ENCODE measurements at places on chromosomes 12 and 14.

GRCh38 chr14:54344445-54344844 is 52.4 kb upstream of the CDKN3 start:
- no peak for DNase-seq

GRCh38 chr12:119182701-119183493 is 4.2 kb downstream of the HSPB8 start:
- DNase-seq = no peak

DNA sequence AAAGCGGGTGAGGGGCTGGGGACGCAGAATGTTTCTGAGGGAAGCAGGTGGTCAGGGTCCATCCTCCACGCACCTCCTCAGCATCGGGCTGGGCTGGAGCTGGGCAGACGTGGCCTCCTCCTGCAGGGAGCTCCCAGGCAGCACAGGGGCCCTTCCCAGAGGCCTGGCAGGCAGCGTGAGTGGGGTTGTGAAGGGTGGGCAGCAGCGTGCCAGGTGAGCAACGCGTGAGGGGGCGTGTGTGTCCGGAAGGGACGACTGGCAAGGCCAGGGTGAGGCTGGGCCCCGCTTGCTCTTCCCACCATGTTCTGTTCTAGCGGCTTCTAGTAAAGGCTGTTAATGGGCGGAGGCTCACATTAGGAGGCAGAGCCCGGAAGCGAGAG is 17.1 kb downstream of the ANKRD9 start:
- no peak for DNase-seq

GRCh38 chr14:37196604-37197420 is 925 bp upstream of the MIPOL1 start:
- DNase-seq = no peak

DNA sequence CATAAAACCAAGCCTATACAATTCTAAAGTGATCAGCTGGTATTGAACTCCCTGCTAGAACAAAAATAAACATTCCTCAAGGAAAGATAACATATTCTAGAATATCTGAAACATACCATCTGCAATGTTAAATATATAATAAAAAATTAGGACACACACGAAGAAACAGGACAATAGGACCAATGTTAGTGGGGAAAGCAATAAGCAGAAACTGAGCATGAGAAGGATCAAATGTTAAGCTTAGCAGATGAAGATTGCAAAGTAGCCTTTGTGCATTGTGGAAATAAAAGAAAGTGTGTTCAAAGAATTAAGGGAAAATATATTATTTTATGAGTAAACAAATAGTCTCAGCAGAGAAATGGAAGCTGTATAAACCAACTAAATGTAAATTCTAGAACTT is 180.8 kb downstream of the EPS8 start:
- no peak for DNase-seq

Data from CD8-positive, alpha-beta T cell (primary cell).